NCI-H1694 treated with DMSO at 0.1 percent for 48 hours (cell line): ENCODE measurements at places on chromosomes 16 and 17.
A peak's percentile ranks its signal among the peaks of the same experiment; 100 is the strongest.

DNA sequence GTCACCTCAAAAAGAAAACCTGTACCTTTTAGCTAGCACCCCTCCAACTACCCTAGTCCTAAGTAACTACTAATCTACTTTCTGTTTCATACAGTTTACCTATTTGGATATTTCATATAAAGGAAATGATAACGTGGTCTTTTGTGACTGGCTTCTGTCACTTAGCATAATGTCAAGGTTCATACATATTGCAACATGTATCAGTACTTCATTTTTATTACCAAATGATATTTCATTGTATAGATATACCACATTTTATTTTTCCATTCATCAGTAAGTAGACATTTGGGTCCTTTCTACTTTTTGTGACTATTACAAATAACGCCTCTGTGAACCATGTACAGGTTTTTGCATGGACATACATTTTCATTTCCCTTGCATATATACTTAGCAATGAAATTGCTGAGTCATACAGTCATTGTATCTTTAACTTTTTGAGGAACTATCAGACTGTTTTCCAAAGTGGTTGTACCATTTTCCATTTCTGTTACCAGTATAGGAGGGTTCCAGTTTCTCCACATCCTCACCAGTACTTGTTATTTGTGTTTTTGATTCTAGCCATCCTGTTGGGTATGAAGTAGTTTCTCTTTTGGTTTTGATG lies 23.7 kb downstream of the MOSMO start:
- no peak for DNase-seq

DNA sequence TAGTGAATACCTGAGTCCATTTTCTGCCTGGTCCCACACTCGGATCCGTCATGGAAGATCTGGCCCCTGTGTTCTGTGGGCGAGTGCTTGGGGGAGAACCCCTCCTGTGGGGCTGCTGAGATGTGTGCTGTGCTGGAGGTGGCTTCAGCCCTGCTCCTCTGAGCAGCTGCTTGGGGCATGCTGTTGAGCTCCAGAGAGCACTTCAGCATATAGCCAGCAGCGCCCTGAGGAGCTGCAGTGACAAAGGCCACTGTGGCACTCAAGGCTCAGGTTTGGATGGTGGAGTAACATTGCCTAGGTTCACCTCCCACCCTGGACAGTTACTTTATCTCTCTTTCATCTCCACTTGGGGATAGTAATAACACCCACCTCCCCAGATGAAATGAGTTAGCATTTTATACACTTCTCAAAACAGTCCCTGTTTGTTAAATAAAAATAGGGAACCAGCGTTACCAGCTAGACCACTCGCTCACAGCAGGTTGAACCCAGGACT lies 75.3 kb downstream of the KSR1 start:
- DNase-seq, result no peak

DNA sequence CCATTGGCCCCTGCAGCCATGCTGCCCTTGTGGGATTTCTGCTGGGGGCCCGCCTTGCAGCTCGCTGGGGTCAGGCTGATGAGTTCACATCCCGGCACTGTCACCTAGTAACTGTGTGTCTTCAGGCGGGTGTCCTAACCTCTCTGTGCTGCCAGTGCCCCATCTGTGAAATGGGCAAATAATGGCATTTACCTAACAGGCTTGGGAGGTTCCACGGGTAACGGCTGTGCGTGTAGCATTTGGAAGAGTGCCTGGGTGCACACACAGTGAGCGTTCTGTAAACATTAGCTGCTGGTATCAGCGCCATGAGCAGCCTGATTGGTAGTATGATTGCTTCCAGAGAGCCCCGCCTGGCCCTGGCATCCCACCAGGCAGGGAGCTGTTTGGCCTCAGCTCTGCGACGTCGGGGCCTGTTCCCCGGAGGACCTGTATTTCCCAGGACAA lies 167.3 kb upstream of the GSE1 start:
- DNase-seq, result peak; percentile 97

- no peak for DNase-seq
Measured at GRCh38 chr16:87971933-87972332, 20.7 kb downstream of the BANP start.

DNA sequence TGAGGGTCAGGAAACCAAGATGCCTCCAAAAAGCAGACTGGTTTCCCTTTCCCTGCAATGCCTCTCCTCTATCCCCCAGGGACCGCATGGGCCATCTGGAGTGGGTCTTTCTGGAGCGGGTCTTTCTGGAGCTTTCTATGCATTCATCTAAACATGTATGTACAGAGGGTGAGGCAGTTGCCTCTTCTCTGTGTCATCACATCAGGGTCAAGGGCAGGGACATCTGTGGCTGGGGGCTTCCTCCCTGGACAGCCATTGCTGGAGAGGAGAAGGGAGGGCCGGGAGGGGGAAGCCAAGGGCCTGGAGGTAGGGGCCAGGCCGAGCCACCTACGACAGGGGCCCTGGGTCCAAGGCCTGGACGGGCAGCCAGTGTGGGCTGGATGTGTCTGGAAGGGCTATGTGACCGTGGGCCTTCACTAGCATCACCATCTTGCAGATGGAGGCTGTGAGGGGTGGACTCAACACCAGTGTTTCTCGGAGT lies 840 bp downstream of the ADCY7 start:
- peak; percentile 19 for DNase-seq

- no peak for DNase-seq
Measured at GRCh38 chr17:61017317-61018006, 339.8 kb downstream of the BCAS3 start.

DNA sequence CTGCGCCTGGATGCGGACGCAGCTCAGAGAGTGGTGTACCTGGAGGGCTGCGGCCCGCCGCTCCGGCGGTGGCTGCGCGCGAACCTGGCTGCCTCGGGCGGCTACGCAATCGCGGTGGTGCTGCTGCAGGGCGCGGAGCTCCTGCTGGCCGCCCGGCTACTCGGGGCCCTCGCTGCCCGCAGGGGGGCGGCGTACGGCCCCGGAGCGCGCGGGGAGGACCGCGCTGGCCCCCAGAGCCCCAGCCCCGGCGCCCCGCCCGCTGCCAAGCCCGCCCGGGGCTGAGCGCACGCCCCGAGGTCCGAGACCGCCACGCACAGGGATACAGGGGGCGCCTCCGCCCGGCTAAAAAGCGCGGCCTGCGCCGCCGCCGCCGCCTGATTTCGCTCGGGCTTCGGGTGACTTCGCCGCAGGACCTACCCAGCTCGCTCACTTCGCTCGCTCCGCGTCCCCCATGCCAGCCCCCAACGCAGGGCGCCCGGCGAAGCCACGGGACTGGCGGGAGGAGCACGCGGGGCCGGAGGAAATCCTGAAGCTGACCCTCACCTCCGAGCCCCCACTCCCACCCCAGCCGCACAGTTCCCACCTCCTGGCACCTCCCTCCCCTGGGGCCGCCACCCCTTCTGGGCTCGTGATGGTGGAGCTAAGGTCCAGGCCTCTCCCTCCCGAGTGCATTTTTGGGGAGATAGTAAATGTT lies 8.2 kb downstream of the PDE6G start:
- no peak for DNase-seq

GRCh38 chr17:78716814-78717393 lies 65.2 kb downstream of the CYTH1 start:
- DNase-seq, result peak; percentile 94

- DNase-seq, result no peak
Measured at GRCh38 chr16:87563714-87564523, 38.4 kb upstream of the JPH3 start.

- DNase-seq, result no peak
Measured at GRCh38 chr16:30990105-30990504, 5.1 kb downstream of the HSD3B7 start.

GRCh38 chr16:17511340-17511739 lies 40.6 kb upstream of the XYLT1 start:
- no peak for DNase-seq

DNA sequence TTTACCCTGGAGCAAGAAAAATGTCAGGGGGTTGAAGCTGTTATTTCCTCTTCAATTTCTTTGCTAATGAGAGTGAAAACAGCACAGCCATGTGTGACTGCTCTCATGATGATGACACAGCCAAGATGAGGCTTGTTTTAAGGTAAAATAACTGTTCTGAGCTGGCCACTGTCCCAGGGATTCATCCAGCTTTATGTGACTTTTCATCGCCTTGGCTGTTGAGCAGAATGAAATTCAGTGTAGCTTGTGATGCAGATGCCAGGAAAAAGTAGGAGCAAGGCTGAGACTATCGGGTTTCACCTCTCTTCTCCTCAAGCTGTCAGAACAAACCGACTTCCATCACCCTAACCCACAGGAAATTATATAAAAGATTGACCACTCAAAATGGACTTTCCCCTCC lies 361.8 kb upstream of the CDH5 start:
- no peak for DNase-seq

- peak; percentile 5 for DNase-seq
Measured at GRCh38 chr16:55955424-55955823, 80.3 kb upstream of the CES5A start.

DNA sequence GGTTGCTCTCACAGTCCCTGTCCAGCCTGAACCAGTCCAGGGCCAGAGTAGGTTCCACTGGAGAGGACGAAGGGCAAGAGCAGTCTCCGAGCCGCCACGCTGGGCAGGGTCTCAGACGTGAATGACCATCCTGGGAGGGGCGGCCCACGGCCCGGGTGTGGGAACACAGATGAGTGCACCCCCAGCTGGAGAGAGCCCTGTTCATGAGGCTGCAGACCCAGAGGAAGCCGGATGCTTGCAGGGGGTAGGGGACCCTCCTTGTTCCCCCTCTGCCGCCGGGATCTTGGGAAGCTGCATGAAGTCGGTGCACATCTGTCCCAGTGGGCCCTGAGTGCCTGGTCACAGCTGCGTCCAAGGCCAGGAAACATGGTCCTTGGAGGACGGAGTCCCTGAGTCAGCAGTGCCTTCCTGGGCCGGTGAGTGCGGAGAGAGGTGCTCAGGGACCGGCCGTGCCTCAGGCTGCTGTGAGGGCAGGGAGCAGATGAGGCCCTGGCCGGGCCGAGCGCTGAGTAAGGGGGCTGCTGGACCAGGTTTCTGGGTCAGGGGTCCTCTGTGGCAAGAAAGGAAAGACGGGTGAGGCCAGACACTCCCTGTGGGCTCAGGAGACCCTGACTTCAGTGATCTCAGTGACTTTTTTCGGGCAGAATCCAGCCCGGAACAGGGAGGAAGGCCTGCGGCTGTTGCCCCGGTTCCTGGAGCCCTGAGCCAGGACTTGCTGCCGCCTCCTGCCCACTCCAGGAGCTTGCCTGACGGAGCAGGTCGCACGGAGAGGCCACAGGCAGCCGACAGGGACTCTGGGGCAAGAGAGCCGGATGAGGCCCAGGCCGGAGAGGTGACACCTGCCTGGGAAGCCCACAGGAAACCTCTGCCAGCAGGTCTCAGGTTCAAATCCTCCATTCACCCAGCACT lies 45.8 kb downstream of the ACTG1 start:
- no peak for DNase-seq
